ENCODE measurements at places on chromosomes 7 and 10.

DNA sequence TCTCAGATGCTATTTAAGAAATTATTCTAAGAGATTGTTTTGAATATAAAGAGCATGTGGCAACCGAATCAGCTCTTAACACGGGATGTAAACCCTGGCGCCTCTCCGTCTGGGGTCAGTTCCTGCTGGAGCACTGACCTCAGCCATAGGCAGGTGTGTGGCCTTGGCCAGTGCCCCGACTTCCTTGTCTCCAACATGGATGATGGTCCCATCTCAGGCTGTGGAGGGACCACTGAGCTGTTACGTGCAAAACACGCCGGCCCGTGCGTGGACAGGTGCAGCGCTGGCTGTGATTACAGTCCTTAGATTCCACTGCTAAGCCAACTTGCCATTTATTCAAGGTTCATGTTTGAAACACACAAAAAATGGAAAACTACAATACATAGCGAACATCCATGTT, 59.9 kb downstream of the C10orf143 start:
- H3K36me3 ChIP-seq, result no peaks in the 10 kb centered on the region
- H3K27ac ChIP-seq, result no peak overlapping the region
- no peaks in the 10 kb centered on the region for H3K4me1 ChIP-seq

- H3K27ac ChIP-seq, result no peak overlapping the region
- no peak overlapping the region for H3K4me3 ChIP-seq
Measured at GRCh38 chr10:129449893-129450292, 17.1 kb upstream of the MGMT start.

GRCh38 chr7:84712374-84713121, 474.3 kb downstream of the SEMA3D start:
- no peak overlapping the region for H3K4me3 ChIP-seq
- no peaks in the 10 kb centered on the region for H3K4me1 ChIP-seq
- no peak for DNase-seq
- H3K27ac ChIP-seq, result no peak overlapping the region
- H3K27me3 ChIP-seq, result peaks cover 2% of the 10 kb centered on the region

DNA sequence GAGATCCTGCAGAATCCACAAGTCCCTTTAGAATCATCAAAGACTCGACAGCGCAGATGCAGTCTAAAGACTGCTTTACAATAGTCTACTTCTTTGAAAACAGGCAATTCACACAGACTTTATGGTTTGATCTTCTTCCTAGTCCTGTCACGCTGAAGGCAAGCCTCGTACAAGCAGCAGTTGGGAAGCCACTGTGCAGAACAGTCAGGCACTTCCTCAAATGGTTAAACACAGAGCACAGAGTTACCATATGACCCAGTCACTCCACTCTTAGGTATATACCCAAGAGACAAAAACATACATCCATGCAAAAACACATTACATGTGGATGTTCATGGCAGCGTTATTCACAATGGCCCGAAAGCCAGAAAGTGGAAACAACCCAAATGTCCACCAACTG, 41.4 kb downstream of the LRRC20 start:
- DNase-seq, result no peak
- H3K4me3 ChIP-seq, result no peak overlapping the region
- no peaks in the 10 kb centered on the region for H3K36me3 ChIP-seq
- H3K4me1 ChIP-seq, result no peaks in the 10 kb centered on the region
- H3K27ac ChIP-seq, result no peak overlapping the region

DNA sequence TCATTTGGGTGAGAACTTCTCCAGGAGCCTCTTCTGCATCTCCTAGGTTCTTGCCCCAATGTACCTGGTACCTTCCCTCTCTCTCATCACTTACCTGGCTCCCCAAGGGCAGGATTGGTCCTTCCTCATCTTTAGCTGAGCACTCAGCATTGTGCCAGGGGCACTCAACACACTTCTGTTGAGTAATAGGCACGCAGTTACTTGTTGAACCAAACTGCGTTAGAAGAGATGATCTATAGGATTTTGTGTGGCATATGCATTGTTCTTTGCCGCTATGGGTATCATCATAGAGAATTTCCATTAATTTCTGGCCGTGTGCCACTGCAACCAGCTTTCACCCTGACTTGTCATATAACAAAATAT, 16.4 kb downstream of the TBXAS1 start:
- H3K27me3 ChIP-seq, result no peaks in the 10 kb centered on the region
- H3K4me1 ChIP-seq, result no peaks in the 10 kb centered on the region
- H3K36me3 ChIP-seq, result no peaks in the 10 kb centered on the region
- no peak overlapping the region for H3K27ac ChIP-seq

DNA sequence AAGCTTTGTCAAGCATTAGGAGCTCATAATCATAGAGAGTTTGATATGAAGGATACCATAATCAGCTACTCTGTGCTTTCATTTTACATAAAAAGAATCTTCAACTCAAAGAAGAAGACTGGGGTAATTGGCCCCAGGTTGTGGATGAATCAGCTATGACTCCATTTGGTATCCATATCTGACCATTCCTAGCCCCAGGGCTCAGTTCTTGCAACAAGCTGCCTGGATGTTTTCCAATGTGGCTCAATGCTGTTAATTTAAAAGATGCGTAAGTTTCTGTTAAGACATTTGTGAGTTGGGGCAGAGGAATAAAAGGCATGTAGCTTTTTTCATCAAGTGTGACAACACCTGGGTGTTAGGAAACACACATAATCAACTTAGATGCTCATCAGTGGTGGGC, 951.1 kb downstream of the NRG3 start:
- H3K4me1 ChIP-seq, result no peaks in the 10 kb centered on the region
- no peak for DNase-seq
- no peak overlapping the region for H3K4me3 ChIP-seq
- H3K36me3 ChIP-seq, result no peaks in the 10 kb centered on the region

GRCh38 chr7:139704308-139704879, 73.4 kb downstream of the HIPK2 start:
- H3K27me3 ChIP-seq, result no peaks in the 10 kb centered on the region
- no peak overlapping the region for H3K4me3 ChIP-seq
- peaks cover 10% of the 10 kb centered on the region for H3K4me1 ChIP-seq
- DNase-seq, result no peak

DNA sequence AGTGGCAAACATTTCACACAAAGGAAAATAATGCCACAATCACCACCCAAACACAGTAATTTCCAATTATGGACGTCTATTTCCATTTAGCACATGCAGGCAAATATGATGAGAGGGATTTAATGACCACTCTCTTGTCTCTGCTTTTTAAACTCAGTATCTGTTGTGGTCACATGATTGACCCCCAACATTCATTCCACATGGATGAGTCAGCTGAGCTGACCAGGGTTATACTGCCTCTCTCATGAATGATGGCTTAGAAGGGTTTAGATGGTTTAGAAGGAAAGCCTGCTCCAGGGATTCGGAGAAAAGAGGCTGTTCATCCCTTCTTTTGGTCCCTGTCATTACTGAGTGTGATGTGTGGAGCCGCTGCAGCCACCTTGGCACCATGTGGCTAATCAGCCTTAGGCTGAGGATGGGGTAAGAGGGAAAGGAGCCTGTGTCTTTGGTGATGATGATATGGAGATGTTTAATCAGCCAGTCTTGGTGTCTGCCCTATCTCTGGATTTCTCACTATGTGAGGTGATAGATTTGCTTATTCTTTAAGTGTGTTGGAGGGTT, 38.2 kb upstream of the JAKMIP3 start:
- DNase-seq, result no peak
- no peaks in the 10 kb centered on the region for H3K36me3 ChIP-seq
- no peak overlapping the region for H3K27ac ChIP-seq
- peaks cover 9% of the 10 kb centered on the region for H3K4me1 ChIP-seq
- peaks cover 5% of the 10 kb centered on the region for H3K27me3 ChIP-seq

- no peak overlapping the region for H3K27ac ChIP-seq
- no peaks in the 10 kb centered on the region for H3K4me1 ChIP-seq
- no peak overlapping the region for H3K4me3 ChIP-seq
- no peak for DNase-seq
Measured at GRCh38 chr10:43796781-43797180, 148.1 kb upstream of the ZNF32 start.

DNA sequence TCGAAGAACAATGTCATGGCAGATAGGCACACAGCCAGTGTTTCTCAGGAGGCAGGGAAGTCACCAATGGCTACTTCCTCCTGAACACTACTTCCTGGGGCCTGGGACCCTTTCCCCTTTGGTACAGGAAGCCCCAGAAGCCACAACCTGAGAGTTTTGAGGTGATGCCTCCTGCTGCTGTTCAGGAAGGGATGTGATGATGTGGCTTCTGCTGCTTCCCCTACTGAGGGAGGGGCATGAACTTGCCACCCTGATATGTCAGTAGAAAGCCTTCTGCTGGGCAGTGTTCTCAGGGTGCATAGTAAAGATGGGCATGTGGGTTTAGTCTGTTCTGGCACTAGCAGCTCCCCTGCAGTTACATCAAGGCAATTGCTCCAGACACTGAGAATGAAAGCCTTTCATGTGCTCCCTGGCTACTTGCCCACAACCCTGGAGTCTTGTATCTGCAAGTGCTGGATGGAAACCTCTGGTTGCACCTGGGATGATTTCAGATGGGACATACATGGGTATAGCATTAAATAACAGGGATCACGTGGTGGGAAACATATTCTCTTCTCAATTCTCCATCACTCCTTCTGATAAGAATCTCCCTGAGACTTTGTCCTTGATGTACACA, 69.3 kb downstream of the ADRA2A start:
- H3K36me3 ChIP-seq, result no peaks in the 10 kb centered on the region
- H3K4me3 ChIP-seq, result no peak overlapping the region
- DNase-seq, result no peak
- no peaks in the 10 kb centered on the region for H3K27me3 ChIP-seq

GRCh38 chr7:14995774-14996173, 93.2 kb upstream of the DGKB start:
- H3K27ac ChIP-seq, result no peak overlapping the region
- H3K36me3 ChIP-seq, result no peaks in the 10 kb centered on the region
- peaks cover 2% of the 10 kb centered on the region for H3K4me1 ChIP-seq
- DNase-seq, result no peak
- H3K27me3 ChIP-seq, result no peaks in the 10 kb centered on the region

DNA sequence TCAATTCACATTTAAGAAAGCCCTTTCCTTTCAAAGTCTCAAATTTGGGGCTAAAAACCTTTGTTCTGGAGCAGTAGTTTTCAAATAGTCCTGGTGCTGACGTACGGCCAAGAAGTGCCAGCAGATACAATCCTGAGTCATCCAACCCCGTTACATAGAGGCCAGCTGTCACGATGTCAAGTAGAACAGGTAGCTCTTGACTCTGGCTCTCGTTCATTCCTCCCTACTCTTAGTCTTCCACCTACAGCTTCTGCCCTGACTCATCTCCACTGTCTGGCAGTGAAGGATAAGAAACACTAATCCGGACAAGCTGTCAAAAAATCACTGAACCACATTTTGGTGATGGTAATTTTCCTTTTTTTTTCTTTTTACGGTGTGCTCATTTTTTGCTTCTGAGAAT, 132.4 kb upstream of the PTN start:
- H3K27me3 ChIP-seq, result no peaks in the 10 kb centered on the region
- H3K4me1 ChIP-seq, result no peaks in the 10 kb centered on the region
- no peak for DNase-seq
- no peaks in the 10 kb centered on the region for H3K36me3 ChIP-seq
- no peak overlapping the region for H3K27ac ChIP-seq
- H3K4me3 ChIP-seq, result no peak overlapping the region

Data from liver (tissue), 10 donors.